ENCODE measurements at places on chromosomes 2 and 18. TPM values are rescaled to one million over a fixed set of nuclear protein-coding genes. Genes with fewer than 3 reads are reported as not detected.

DNA sequence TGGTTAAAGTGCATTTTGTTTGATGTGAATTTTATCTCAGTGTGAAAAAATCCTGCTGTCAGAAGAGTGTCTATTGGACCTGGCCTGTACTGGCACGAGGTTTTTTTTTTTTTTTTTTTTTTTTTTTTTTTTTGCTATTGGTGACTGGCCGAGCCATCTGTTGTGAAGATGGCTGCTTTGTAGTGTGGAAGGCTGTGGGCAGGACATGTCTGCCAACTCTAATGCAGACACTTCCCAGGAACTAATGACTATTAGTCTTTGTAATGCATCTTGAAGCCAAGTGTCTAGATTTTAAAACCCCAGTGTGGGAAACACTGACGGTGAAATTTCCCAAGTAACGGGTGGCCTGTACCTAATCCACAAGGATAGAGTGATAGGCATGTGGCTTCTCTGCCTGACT, 34.3 kb downstream of the ZAP70 start:
- no peaks in the 10 kb centered on the region for H3K27me3 ChIP-seq
- no peaks in the 10 kb centered on the region for H3K36me3 ChIP-seq
- H3K4me3 ChIP-seq = no peak overlapping the region

- no peaks in the 10 kb centered on the region for H3K27me3 ChIP-seq
- no peaks in the 10 kb centered on the region for H3K36me3 ChIP-seq
- no peaks in the 10 kb centered on the region for H3K4me1 ChIP-seq
- H3K27ac ChIP-seq = no peak overlapping the region
- DNase-seq = no peak
Observed at GRCh38 chr2:239778042-239778851, 246.9 kb downstream of the NDUFA10 start.

Gene ATP6V1C2
- total RNA-seq = 0.74 TPM

GRCh38 chr2:8671802-8672201, 10.1 kb upstream of the ID2 start:
- H3K4me1 ChIP-seq = no peaks in the 10 kb centered on the region
- no peak overlapping the region for H3K4me3 ChIP-seq
- peaks cover 10% of the 10 kb centered on the region for H3K27me3 ChIP-seq

Gene IL1R1
- 0.46 TPM for total RNA-seq

DNA sequence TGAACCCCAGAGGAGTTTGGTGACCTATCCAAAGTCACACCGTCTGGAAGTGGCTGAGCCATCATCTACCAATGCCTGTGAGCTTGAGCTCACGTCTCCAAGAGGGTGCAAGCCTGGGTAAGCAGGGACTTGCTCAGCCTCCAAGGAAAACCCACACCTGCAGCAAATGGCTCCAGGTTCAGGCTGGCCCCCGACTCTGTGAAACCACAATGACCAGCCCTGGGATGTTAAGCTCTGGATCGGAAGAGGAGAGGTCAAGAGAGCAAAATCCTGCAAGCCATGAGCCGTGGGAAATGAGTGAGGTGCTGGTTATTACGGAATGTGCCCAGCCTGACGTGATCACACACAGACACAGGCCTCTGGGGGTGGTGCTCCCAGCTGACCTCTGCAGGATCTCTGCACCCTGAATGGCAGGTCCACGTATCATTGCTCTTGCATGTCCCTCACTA, 94.1 kb upstream of the OTOS start:
- H3K27me3 ChIP-seq = 0 out of 2 replicates have a peak, but pooled peaks cover 2% of the 10 kb centered on the region
- DNase-seq = no peak
- H3K36me3 ChIP-seq = no peaks in the 10 kb centered on the region
- H3K4me3 ChIP-seq = no peak overlapping the region
- H3K4me1 ChIP-seq = no peaks in the 10 kb centered on the region
